ENCODE measurements at places on chromosomes 13 and 19. TPM values are rescaled to one million over a fixed set of nuclear protein-coding genes. Genes with fewer than 3 reads are reported as not detected.

DEDD2 gene
- 29.1 TPM for total RNA-seq

DNA sequence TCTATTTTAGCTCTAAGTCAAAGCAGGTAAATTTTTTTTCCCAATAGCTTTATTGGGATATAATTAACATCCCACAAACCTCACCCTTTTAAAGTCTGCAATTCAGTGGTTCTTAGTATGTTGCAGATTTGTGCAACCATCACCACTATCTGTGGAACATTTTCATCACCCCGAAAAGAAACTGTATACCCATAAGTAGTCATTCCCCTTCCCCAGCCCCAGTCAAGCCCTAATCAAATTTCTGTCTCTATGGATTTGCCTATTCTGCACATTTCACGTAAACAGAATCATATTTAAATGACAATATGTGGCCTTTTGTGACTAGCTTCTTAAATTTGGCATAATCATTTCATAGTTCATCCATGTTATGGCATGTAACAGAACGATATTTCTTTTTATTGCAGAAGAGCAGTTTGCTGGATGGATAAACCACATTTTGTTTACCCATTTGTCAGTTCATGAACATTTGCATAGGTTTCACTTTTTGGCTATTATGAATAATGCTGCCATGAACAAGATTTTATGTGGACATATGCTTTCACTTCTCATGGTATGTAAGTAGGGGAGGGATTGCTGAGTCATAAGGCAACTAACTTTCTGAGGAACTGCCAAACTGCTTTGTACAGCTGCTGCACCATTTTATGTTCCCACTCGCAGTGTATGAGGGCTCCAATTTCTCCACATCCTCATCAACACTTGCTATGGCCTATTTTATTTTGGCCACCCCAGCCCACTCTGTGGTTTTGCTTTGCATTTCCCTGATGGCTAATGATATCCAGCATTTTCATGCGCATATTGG lies 10.9 kb downstream of the SLC46A3 start:
- no peak for DNase-seq

LRRC4B gene
- total RNA-seq: not detected

GRCh38 chr19:56933014-56933705 lies 92.6 kb upstream of the PEG3 start:
- no peak for DNase-seq

DNA sequence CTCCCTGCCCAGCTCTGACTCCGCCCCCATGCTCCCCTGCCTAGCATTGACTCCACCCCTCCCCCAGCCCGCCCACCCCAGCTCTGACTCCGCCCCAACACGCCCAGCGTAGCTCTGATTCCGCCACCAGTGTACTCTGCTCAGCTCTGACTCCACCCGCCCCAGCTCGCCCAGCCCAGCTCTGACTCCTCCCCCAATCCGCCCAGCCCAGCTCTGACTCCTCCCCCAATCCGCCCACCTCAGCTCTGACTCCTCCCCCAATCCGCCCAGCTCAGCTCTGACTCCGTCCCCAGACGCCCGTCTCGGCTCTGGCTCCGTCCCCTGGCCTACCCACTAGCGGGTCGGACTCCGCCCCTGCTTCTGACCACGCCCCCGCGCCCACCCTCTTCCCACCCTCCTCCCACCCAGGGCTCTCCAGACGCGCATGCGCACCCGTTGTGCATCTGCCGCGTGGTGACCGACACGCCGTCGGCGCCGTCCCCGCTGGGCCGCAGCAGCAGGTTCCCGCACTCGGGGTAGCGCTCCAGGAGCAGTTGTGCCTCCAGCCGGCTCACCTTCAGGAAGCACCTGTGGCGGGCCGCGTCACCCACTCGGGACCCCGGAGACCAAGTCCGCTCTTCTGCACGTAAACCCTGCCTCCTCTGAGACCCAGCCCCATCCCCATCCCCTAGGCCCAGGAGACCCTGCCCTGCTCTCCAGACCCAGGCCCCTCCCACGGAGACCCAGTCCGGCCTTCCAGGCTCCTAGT lies 10.2 kb downstream of the STAP2 start:
- peak; percentile 53 for DNase-seq

- DNase-seq: peak; percentile 80
These were observed 44.5 kb downstream of the RFX2 start for GRCh38 chr19:6065685-6066374.

PLIN4 gene
- total RNA-seq: under 0.01 TPM

RASGRP4 gene
- total RNA-seq: not detected

KBTBD7 gene
- 3.3 TPM for total RNA-seq

GRCh38 chr19:13764821-13765394 lies 586 bp downstream of the MRI1 start:
- DNase-seq: no peak

GRCh38 chr19:51240866-51241265 lies 10.0 kb upstream of the SIGLECL1 start:
- no peak for DNase-seq

GRCh38 chr13:48175185-48175584 lies 57.8 kb upstream of the ITM2B start:
- DNase-seq: no peak

TPTE2 gene
- total RNA-seq: not detected

DNA sequence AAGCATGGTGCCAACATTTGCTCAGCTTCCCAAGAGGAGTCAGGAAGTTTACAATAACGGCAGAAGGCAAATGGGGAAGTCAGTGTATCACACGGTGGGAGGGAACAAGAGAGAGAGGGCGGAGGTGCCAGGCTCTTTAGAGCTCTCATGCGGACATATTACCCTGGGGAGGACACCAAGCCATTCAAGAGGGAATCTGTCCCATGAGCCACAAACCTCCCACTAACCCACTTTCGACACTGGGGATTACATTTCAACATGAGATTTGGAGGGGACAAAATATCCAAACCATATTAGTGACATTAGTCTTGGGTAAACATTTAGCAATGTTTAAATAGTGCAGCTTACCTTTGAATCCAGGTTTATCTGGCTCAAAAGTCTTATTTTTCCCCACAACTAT lies 69.9 kb downstream of the SLAIN1 start:
- no peak for DNase-seq

- DNase-seq: peak; percentile 78
These were observed 11.3 kb downstream of the GTPBP3 start for GRCh38 chr19:17348700-17349099.

TNFRSF19 gene
- total RNA-seq: 0.07 TPM

DNA sequence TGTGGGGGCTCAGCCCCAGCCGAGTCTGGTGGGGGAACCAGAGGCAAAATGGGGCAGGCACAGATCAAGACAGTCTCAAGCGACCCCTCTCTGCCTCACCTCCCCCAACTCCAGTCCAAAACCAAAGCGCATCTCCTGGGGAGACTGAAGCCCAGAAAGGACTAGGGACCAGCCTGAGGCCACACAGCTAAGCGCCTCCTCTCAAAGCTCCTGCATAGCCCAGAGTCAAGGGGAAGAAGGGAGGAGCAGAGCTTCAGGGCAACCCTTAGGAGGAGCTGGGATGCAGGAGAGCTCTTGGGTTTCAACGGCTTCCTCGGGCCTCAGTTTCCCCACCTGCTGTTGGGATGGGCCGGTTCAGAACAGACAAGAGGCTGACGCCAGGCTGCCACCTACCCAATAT lies 19.9 kb upstream of the SEMA6B start:
- no peak for DNase-seq

GRCh38 chr13:99339736-99340397 lies 32.7 kb upstream of the GPR183 start:
- no peak for DNase-seq

DNA sequence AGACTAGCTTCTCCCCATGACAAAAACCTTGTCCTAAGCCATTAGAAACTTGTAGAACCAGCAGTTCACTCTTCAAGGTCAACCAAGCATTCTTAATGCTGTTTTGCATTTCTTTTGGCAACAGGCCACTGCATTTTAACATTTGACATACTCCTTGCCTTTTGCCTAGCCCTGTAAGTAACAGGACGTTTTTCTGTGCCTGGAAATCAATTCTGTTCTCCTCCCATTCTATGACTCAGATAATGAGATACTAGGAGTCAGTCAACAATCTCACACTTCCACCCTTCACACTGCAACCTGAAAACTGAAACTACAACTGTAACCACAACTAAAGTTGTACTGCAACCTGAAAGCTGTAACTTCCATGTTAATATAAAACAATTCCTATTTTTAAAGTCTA lies 268.7 kb downstream of the MZT1 start:
- DNase-seq: no peak

PCSK4 gene
- total RNA-seq: 0.59 TPM

- no peak for DNase-seq
These were observed 89.2 kb upstream of the WASF3 start for GRCh38 chr13:26468265-26468801.

GRCh38 chr13:42612021-42612765 lies 38.2 kb downstream of the TNFSF11 start:
- DNase-seq: no peak

DNA sequence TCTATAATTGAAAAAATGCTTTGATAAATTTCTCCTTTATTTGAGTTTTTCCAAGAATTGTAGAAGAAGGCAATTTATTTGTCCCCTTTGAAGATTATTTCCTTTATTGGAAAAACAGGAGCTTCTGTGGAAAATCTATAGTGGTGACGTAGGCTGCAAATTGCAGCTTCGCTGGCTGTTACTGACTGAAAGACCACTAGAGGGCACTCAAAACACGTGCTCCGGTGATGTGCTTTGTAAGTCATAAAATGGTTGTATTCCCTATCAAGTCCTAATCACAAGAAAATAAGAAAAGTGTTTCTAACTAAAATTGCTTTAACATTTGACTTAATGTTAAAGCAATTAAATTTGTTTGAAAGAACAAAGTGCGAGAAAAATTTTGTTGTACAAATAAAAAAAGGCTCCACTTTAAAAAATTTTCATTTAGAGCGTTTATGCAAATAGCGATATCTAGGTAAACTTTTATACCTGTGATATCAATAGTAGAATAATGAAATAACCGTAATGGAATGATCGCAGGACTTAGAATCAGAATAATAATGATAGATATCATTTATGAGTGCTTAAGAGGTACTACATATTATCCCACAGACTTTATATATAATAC lies 638.2 kb upstream of the SPRY2 start:
- DNase-seq: no peak

GRCh38 chr13:111345682-111346081 lies 25.2 kb downstream of the TEX29 start:
- no peak for DNase-seq

DNA sequence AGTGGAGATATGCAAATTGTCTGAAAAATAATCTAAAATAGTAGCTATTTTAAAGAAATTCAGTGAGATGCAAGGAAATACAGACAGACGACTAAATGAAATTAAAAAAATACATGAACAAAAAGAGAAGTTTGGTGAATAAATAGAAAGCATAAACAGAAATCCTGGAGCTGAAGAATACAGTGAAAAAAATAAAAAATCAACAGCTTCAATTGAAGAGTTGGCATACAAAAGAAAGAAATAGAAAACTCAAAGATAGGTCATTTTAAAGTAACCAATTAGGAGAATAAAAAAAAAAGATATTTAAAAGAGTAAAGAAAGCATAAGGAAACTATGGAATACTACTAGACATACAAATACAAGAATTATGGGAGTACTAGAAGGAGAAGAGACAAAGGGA lies 2191.5 kb upstream of the PCDH20 start:
- no peak for DNase-seq

GRWD1 gene
- total RNA-seq: 35.5 TPM

Measured in pulmonary artery endothelial cell (primary cell).